ENCODE measurements at places on chromosomes 3 and 15. TPM values are rescaled to one million over a fixed set of nuclear protein-coding genes. Genes with fewer than 3 reads are reported as not detected.

The BUB1B gene
- 15.6 TPM for total RNA-seq

The LYZL4 gene
- total RNA-seq, result not detected

DNA sequence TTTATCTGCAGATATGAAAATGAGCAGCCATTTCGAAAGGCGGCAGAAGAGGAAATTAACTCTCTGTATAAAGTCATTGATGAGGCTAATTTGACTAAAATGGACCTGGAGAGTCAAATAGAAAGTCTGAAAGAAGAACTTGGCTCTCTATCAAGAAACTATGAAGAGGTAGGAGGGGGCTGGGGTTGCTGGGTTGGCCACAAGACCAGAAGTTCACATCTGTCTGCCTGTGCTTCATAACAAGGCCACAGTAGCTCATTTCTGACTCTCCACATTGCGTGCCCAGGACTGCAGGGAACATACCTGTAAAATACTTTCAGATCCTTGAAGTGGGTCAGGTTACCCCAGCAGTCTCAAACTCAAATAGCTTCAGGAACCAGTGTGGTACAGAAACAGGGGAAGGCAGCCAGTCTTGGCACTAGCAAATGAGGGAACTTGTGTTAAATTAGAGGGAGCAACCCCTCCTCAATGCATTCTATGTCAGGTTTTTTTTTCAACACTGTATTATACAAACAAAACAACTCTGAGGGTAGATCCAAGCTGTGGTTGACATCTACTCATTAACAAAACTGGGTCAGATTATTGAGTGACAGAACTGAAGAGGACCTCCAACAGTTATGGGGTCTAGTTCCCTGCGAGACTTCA is 48.7 kb downstream of the BFSP2 start:
- no peak for DNase-seq

DNA sequence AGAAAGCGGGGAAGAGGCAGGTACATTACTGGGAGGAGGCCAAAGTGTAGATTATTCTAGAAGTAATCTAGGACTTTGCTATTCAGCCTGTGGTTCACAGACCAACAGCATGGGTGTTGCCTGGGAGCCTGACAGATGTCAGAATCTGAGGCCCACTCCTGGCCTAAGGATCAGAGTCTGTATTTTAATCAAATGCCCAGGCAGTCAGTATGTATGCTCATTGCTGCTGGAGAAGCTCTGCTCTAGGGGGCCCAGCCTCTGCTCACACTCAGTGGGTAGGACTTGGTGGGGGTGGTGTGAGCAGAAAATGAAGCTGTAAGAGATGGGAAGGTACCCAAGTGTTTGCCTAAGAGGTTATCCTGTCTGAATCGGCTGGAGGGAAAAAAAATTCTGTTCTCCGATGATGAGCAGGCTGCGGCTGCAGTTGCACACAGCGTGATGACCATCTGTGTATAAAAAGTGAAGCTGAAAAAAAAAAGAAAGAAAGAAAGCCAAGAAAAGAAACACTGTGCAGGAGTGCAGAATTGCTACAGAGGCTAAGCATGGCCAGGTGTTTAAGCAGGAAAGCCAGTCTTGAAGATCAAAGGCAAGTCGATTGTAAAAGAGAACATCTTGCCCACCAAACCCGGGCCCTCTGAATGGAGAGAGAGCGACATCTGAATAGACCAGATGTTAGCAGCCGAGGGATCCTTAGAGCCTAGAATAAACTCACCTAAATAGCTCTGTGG is 65.2 kb downstream of the EIF4E3 start:
- DNase-seq, result no peak

Measured in activated T-cell treated with anti-CD3 and anti-CD28 coated beads, Interleukin-2, amount 50 U/mL, for 4 hours (primary cell).